ENCODE measurements at places on chromosomes 7 and 10.

GRCh38 chr7:77351539-77352004, 64.6 kb downstream of the GSAP start:
- no peak for DNase-seq

DNA sequence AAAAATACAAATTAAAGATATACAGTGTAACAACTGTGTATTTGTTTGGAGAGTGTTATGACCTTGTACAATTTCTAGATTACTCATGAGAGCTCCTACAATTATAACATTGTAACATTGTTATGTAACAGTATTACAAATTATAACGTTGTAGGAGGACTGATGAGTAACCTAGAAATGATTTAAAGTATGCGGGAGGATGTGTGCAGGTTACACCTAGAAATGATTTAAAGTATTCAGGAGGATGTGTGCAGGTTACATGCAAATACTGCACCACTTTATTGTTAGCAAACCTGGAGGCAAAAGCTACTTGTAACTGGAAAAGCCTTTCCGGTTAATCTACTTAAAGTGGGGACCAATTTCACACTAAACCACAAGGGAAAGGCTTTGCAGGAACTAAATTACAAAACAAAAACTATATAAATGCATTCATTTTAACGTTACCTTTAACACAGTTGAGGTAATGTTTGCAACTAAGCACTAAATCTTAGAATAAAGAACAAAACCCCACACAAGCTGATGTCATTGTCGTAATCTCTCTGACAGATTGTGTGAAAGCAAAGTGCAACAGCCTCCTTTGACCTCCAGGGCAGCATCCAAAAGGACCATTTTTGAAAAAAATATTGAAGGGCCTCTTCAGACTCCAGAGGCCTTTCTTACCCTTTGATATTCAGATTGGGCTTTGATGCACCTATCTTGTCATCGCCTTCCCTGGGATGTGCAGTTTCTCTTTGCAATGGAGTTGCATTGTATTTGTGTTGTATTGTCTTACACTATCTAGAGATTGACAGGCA, 522.1 kb upstream of the FOXK1 start:
- no peak for DNase-seq

- no peak for DNase-seq
Measured at GRCh38 chr10:70380350-70381135, 1.9 kb downstream of the LRRC20 start.

GRCh38 chr7:77290425-77290824, 90.8 kb upstream of the FGL2 start:
- DNase-seq = no peak

- no peak for DNase-seq
Measured at GRCh38 chr7:113657603-113658002, 261.2 kb downstream of the PPP1R3A start.

DNA sequence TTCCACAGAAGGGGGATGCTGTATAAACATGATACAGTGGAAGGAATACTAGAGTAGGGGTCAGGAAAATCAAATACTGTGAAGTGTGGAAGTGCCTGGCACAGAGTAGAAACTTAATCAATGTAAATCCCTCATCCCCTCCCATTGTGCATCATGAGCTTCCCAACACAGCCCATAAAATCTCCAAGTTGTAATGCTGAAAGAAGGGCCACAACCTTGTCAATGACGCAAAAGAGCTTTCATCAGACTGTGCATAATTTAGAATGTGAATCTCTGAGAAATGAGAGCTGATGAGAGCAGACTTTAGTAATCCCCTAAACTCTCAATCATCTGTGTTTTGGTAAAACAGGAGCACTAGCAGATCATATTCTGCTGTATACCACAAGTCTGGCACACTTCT, 105.2 kb upstream of the IMMP2L start:
- no peak for DNase-seq

- DNase-seq = no peak
Measured at GRCh38 chr10:131859341-131860020, 41.3 kb upstream of the PPP2R2D start.

DNA sequence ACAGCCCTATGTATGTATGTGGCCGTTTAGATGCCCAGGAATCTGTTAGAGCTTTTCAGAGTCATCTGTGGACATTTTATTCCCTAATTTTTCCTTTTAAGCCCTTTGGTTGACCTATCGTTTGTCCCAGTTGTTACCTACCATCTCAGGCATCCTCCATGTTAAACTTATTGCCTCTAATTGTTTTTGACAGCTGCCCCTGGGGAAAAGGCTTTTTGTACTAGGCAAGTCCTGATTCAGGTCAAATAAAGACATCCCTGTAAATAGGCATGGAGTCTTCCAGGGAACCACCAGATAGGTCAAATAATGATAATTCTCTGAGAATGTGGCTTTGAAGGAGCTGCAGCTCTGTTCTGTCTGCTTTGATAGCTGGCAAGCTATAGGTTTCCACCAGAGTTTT, 87.7 kb upstream of the CYP26C1 start:
- DNase-seq = no peak

DNA sequence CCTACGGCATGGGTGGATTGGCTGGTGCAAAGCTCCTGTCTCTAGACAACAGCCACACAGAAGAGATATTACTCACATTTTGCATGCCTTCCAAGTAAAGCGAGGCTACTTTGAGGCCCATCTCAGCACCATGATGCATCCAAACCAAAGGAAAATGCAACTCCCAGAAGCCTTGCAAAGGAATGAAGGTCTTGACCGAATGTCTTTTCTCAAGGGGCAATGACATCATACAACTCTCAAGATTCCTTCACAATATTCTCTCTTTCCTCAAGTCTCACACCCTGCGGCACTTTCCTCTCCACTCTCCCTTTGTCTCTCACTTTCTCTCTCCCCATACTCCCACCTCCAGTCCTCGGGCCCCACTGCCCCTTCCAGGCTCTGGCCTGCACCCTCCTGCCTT, 44.8 kb upstream of the CPXM2 start:
- no peak for DNase-seq

Measured in HEK293T (cell line).